ENCODE measurements at places on chromosomes 5 and 9.

GRCh38 chr5:158992037-158992740, 107.5 kb downstream of the EBF1 start:
- peak; percentile 50 for DNase-seq

DNA sequence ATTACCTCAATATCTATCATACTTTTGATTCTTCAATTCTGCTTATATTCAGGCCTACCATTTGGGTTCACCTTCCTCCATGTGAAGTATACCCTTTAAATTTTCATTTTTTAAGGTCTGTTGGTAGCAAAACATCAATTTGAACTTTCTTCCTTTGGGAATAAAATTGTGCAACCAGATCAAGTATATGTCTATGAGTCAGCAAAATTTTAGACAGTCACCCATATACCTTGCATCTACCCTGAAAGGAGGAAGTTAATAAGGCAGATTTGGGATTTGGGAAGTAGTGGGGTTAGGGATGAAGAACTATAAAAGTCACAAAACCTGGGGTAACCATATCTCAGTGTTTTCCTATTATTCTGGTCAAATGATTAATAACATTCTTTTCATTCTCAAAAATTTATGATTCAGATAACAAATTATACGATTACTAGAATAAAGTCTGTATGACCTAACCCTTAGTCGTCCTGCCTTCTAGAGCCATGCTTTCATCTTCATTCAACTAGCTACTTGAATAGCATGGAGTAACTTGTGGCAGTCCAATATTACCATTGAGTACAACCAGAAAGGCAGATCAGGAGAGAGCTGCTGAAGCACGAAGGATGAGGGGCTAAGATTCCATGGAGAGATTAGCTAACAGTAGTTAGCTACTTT, 2.8 kb upstream of the IL33 start:
- DNase-seq: no peak

GRCh38 chr5:91381239-91381773, 1.8 kb downstream of the ARRDC3 start:
- DNase-seq: no peak

GRCh38 chr5:56269216-56269927, 36.2 kb upstream of the ANKRD55 start:
- DNase-seq: no peak

DNA sequence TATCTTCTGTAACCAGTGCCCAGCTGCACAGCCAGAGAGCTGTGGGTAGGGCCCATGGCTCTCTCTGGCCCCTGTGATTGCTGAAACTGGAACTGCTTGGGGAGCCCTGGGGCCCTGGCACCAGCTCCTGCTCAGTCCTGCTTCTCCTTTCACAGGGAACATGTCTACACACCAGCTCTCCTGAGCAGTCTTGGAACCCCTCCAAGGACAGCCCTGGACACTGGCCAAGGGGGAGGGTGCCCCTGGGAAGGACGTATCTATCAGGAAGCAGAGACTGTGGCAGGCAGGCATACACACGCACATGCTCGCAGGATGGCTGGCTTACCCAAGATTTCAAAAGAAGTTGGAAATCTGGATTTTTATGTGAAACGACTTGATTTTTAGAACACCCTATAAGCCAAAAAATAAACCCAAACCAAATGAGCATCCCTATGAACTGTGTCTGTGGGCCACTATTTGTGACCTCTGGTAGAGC, 8.8 kb upstream of the TRAF1 start:
- peak; percentile 96 for DNase-seq

GRCh38 chr9:106885451-106885850, 22.5 kb downstream of the ZNF462 start:
- DNase-seq: no peak

- no peak for DNase-seq
Observed at GRCh38 chr9:88372103-88372654, 16.1 kb upstream of the SPIN1 start.

DNA sequence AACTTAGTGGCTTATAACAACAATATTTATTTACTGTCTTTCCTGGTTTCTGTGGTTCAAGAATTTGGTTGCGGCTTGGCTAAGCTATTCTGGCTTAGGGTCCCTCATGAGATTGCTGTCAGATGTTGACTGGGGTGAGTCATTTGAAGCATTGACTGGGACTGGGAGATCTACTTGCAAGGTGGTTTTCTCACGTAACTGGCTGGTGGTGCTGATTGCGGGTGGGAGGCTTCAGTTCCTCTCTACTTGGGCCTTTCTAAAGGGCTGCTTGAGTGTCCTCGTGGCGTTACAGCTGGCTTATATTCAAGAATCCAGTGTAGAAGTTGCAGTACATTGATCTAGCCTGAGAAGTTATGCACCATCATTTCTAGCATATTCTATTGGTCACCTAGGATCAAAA, 218.5 kb upstream of the ELAVL2 start:
- no peak for DNase-seq

GRCh38 chr9:211036-211435, 3.6 kb upstream of the DOCK8 start:
- no peak for DNase-seq

- DNase-seq: no peak
Observed at GRCh38 chr5:157464519-157465171, 4.6 kb downstream of the NIPAL4 start.

Data from DMS79 (cell line).